ENCODE measurements at places on chromosomes 7 and 10.

DNA sequence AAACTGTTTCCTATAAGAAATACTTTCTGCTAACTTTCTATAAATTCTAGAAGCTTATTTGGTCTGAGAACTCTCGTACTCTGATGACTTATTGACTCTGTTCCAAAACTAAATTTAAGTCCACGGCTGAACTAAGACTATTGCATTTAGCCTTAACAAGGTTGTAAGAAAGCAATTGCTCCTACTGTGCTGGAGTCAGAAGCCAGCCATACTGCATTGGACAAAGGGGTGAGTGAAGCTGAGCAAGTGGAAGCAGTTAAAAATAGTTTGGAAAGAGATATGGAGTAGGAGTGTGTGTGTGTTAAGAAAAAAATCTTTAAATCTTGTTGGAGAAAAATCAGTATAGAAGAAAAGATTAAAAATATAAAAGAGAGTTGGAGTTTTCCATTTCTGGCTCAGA is 1360.1 kb upstream of the CELF2 start:
- DNase-seq: no peak

DNA sequence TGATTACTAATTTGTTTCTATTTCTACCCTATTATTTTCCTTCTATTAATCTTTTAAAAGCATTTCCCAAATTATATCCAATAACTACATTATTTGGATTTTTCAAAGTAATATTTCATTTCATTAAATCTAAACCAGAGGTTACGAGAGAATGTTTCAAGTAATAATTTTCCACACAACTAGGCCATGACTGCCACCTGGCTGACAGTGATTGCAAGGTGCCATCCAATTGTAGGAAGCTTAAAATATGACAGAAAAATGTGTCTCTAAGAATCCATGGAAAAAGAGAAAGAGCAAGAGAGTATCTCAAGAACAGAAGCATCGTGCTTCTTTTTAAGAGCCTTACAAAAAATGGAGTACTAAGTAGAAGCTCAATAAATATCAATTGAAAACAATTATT is 48.7 kb downstream of the TPK1 start:
- DNase-seq: peak; percentile 32

- DNase-seq: no peak
These were observed 219.2 kb downstream of the SDK1 start for GRCh38 chr7:3520206-3520605.

DNA sequence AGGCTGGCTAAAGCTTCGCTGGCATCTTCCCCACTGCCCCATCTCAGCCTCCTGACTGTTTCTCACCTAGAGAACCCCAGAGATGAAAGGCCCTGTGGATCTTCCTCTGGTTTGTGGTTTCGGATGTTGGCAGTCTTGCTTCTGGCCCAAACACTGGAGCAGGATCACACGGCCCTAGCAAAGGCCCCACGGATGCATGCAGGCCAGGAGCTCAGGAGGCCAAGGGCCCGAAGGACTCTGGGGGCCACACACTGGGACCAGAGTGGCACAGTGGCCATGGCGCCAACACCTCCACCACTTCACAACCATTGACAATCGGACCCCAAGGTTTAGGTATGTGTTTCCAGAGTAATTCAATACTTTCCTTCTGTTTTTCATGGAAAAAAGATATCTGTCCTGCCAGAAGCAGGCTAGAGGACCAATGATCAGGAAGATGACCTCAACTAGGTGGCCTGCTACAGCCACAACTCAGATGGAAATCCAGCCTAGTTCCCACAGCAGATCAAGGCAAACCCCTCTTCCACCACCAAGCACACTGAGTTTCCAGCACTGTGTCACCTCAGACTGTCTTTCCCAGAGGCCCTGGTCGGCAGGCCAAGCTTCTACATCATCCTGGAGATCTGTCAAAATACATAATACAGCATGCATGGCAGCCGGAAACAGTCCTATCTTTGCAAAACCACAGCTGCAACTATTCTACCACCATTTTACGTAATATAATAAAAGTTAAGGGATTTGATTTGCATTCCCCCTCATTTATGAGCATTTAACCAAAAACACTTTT is 53.0 kb downstream of the CTBP2 start:
- DNase-seq: no peak

GRCh38 chr7:42035210-42035609 is 201.8 kb downstream of the GLI3 start:
- DNase-seq: no peak

- no peak for DNase-seq
These were observed 118.9 kb upstream of the THSD7A start for GRCh38 chr7:11950942-11951341.

GRCh38 chr7:33634606-33635005 is 270.7 kb upstream of the BMPER start:
- DNase-seq: no peak

GRCh38 chr10:3805201-3805790 is 20.3 kb upstream of the KLF6 start:
- DNase-seq: no peak

DNA sequence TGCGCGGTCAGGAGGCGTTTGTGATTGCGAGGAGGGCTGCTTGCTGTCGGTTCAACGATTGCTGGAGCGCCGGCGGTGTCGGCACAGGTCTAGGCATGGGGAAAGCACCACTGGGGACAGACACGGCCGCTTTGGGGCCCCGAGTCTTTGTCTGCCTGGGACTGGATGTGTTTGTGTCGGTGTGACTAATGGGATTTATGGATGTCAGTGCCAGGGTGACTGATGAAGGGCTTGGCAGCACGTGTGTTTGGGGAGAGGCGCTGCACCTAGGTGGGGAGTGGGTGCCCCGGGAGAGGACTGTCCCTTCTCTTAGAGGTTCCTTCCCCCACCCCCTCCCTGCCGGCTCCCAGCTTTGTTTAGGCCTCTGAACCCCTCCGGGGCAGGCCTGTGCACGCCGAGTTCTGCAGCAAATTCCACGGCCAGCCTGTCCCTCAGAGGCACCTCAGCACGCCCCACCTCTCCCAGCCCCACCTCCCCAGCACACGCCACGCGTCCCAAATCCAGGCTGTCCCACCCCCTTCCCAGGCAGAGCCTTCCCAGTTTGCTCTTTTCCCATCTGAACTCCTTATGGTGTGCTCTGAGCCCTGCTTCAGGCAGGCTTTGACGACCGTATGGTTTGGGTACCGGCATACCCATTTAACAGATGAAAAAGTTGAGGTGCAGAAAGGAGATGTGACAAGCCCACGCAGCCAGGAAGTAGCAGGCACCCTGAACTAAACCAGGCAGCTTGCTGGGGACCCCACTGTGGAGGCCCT is 6.4 kb upstream of the TNRC18 start:
- DNase-seq: peak; percentile 48

DNA sequence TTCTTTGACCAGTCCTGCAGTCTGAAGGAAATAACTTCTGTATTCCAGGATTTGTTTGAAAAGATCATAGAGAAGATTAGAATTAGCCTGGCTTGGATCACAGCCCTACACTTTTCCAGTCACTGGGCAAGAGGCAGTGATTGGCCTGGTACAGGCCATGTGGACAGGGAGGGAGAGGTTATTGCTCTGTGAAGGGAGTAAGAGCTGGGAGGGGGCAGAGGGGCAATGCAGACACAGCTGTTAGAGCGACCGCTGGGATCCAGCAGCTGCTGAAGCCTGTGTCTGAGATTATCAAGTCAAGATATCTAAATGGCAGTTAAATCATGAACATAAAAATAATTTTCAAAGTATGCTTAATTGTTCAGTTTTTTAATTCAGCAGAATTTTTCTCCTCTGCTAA is 257.3 kb downstream of the SDK1 start:
- no peak for DNase-seq

DNA sequence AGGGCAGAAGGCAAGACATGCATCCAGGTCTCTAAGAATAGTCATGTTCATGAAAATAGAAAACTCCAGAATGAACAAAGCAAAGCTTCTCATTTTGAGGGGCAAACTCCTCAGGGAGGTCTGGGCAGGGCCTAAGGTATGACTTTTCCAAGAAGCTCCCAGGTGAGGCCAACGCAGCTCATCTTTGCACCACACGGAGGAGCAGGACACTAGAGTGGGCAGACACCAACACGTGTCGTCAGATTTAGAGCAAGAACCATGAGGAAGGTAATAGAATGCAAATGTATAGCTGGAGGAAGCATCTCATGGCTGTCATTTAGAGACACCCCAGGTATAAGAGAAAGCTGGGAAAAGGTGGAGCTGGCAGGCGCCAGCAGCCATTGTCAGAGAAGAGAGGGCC is 95.7 kb downstream of the WDFY4 start:
- no peak for DNase-seq

DNA sequence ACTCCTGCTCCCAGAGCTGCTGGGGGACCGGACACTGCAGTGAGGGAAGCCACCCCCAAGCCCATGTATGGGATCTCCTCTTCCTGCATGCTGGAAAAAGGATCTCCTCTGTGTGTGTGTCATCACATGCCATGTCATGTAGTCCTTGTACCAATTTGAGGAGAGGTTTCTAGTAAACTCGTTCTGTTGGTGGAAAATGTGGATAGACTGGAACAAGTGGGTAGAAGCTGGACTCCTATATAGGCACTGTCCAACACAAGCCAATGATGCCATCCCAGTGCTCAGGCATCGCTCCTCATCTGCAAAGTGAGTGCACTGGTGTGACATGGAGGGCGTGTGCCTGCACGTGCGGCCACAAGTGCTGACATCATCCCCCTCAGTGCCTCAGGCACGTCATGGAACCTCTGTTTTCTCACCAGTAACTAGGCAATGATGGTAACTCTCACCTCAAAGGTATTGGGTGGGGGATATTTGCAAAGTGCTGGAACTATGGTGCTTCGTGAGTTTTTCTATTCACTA is 19.3 kb downstream of the MYO1G start:
- DNase-seq: no peak

DNA sequence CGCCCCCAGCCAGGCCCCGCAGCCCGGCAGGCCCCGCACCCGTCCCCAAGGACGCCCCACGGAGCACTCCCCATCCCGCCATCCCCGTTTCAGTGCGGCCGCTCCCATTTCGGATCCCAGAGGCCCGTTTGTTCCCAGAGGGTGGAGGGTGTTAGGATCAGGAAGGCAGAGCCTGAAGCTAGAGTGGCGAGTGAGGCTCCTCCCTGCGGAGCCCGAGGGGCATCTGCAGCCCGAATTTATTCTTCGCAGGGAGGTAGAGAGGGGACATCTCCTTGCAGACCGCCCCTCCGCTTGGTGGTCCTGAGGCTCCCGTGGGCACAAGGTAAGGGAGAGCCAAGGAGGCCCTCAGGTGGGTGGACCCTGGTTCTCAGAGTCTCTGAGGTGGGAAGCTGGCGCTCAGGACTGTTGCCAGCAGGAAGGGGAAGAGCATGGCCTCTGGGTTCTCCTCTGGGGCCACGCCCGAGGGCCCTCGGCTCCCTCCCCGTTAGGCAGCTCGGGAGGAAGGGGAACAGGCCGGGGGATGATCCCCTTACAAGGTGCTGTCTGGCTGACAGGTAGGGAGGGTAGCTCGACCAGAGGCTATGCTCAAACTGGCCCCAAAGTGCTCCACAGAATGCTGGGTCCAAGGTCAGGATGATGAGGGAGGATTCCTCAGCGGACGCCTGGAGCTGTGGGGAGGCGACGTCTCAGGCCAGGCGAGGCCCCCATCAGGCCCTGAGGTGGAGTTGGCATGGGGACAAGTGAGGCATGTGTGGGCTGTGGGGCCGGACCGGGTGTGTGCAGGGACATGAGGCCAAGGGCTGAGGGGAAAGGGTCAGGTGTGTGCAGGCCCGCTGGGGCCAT is 17.4 kb downstream of the POLL start:
- no peak for DNase-seq

- DNase-seq: no peak
These were observed 14.3 kb downstream of the CREB3L2 start for GRCh38 chr7:137987563-137987962.

GRCh38 chr10:72072046-72072445 is 16.3 kb downstream of the SPOCK2 start:
- DNase-seq: no peak

DNA sequence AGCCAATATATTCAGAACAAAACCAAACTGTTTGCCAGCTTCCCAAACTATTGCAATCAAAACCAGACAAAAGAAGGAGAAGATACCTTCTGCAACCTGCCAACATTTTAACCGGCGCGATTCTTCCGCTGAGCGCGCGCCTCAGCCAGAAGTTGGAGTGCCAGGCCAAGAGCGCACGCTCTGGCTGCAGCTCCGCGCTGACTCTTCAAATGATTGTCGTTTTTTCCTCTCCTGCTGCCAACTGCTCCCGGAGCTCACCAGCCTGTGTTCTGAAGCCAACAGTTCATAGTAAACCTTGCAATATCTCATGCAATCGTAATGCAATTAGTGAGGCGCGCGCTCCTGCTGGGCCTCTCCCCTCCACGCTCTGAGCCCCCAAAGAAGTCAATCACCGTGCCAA is 259.7 kb upstream of the MGMT start:
- no peak for DNase-seq
